Stimulated activated CD8-positive, alpha-beta memory T cell treated with anti-CD3 and anti-CD28 coated beads, Interleukin-15, amount 100 ng/mL, for 48 hours (primary cell): ENCODE measurements at places on chromosomes 12 and 14.

GRCh38 chr14:68947802-68948201 is 31.3 kb downstream of the ACTN1 start:
- DNase-seq = no peak

GRCh38 chr14:101922866-101923265 is 41.5 kb upstream of the DYNC1H1 start:
- no peak for DNase-seq

- DNase-seq = no peak
Measured at GRCh38 chr12:74977832-74978481, 231.7 kb downstream of the KCNC2 start.

GRCh38 chr14:90453401-90453951 is 56.6 kb downstream of the CALM1 start:
- DNase-seq = no peak

DNA sequence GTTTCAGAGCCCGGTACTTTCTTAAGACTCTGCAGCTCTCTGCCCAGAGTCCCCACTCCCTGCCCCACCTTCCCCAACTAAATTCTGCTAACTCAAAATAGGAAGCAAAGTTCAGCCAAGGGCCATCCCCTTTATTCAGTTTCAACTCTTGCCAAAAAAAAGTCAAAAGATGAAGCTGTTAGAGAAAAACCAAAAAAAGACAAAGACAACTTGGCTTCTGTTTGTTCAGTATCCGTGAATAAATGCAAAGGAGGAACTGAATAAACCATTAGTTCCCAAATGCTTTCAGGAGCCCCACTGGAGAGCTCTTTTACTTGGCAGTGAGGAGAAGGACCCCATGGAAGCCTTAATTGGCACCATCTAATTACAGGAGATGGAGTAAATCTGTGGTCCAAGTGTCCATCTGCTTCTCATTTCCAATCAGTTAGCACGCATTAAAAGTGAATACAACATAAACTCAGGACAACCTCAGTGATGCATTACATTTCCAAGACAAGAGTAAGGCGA is 155.4 kb upstream of the GZMB start:
- no peak for DNase-seq
